Stimulated activated CD8-positive, alpha-beta memory T cell treated with anti-CD3 and anti-CD28 coated beads, Interleukin-12 subunit alpha, Interleukin-12 subunit beta, amount 100 ng/mL, for 1 hour (primary cell): ENCODE measurements at places on chromosomes 11 and 22.

- no peak for DNase-seq
These were observed 3.3 kb downstream of the VSIG2 start for GRCh38 chr11:124748481-124749343.

GRCh38 chr11:48020092-48020755 lies 39.9 kb downstream of the PTPRJ start:
- DNase-seq, result no peak

DNA sequence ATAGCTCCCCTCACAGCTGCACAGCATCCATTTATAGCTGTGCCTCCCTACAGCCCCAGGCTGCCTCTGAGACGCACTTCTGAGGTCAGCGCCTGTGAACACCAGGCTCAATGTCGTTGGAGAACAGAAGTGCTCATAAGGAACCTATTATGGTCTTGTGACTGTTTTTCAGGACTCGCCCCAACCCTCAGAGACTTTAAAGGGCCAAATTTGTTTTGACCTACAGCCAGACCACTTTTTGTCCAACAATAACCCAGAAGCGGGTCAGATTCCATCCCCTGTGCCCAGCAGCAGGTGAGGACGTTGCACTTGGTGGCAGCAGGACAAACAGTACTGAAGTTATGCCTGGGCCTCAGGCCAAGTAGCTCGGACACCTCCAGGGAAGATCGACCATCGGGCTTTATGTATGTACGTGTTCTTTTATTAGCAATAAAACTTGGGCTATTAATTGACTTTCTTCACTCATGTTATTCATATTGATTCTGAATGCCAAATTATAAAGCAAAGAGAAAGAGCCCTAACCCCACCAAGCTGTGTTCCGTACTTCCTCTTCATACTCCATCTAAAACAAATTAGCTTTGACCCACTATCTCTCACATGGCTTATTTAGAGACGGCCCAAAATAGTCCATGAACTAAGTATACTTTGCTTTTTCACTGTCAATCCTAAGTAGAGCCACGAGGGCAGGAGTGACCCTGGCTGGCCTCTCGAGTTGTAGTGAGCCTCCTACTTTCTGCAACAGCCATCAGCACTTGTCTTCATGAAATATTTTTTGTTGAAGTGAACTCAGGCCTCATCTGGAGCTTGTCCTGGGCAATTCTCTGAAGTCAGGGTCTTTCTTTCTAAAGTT lies 92.3 kb upstream of the PAX6 start:
- no peak for DNase-seq

DNA sequence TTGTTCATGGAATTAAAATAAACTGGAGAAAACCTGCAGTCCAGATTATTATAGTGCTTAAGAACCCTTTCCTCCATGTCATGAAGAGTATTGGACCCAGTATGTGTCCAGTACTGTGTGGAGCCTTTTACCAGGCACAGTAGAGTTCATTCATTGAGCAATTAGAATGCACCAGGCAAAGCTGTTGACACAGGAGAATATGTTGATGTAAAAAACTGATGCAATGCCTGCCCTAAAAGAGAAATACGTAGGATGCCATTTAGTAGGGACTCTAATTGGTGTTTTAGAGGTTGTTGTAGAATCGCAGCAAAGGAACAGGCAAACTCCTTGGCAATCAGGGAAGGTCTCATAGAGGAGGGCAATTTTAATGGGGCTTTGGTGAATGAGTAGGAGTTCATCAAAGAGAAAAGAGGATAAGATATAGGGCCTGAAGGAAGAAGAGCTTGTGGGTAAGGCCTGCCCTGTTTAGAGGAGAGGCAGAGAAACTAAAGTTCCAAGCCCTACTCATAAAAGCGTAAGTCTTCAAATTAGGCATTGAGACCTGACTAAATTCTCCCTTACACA lies 126.4 kb downstream of the SEZ6L start:
- no peak for DNase-seq

GRCh38 chr11:69044111-69045013 lies 4.4 kb upstream of the TPCN2 start:
- DNase-seq, result no peak

DNA sequence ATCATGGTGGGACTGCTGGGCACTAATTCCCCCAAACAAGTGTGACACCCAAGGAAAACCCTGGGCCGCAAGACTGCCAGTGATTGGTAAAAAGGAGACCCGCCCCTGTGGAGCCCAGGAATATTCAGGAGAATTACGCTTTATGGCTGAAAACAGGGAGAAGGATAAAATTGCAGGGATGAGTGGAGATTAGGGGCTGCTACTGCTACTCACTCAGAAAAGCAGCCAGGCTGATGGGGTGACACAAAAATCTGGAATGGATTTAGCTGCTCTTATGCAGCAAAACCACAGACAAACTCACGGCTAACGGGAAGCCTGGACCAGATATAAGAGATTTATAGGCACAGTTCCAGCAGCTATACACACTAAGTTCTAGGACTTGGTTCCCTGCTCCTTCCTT lies 4.4 kb upstream of the FBXO3 start:
- no peak for DNase-seq

DNA sequence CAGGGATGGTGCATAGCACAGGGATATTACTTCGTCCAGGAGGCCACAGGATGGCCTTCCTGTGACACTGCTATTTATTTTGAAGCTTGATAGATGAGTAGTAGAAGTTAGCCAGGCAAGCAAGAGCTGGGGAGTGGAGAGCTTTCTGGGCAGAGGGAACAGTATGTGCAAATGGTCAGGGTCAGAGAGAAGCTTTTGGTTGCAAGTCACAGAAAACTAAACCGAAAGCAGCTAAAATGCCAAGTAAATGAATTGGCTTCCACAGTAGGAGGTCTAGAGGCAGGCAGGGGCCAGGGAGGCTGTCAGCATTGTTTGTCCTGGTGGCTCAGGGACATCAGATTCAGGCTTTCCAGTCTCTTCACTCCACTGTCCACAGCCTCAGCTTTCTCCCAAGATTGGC lies 247.5 kb downstream of the GRIK4 start:
- no peak for DNase-seq

GRCh38 chr22:31973739-31974138 lies 29.4 kb downstream of the YWHAH start:
- DNase-seq, result no peak

GRCh38 chr11:109439684-109440083 lies 17.7 kb downstream of the C11orf87 start:
- no peak for DNase-seq

DNA sequence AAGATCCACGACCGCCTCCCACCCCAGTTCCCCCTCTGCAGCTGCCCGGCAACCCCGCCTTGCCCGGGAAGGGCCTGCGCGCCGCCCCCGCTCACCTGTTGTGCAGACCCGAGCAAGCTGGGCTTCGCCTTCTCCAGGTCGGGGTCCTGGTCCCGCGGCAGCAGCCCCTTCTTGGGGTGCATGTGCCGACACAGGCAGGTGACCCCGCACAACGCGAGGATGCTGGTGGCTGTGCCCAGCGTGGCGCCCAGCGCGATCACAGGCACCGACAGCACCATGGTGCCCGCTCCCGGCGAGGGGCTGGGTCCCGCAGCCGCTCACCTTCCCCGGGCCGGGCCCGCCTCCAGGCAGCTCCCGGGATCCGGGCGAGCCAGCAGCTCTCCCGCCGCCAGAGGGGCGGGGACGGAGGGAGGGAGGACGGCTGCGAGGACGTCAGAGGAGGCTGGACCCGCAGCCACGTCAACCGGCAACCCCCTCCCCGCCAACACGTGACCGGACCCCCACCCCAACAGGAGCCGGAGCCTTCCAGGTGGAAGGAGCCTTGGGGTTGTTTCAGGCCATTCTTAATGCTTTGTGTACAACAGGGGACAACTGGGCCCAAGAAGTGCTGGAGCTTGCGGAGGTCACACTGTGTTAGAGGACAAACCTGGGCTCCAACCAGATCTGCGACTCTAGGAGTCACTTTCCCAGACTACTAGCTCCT lies at the start of gene SYT13:
Gene SYT13, minus strand, starts transcription at position 412 of the 703 bp plus-strand sequence. Its CDS starts 134 bp downstream, at position 278.
- no peak for DNase-seq

DNA sequence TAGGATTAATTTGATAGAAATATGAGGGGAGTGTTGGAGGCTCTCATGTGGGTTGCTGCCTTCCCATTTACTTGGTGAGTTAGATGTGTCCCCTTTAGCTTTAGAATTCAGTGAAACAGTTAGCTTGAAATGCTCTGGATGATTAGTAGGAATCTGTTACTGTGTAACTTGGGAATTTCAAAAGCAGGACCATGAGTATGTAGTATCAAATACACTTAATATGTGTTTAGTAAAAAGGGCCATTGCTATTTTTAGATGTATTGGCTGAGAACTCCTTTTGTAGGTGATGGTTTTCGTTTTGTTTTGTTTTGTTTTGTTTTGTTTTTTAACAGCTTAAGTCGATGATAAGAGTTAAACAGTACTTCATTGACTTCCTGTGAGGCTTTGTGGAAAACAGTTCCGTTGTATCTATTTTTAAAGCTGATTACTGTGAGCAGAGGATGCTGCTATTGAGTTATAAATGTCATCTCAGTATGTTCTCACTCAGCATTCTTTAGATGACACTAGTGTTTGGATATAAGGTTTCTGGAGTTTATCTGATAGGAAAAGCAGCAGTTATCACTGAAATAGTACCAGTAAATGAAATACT lies 53.5 kb downstream of the MCAM start:
- DNase-seq, result no peak

- no peak for DNase-seq
These were observed 21.1 kb upstream of the CAPRIN1 start for GRCh38 chr11:34030382-34030781.

DNA sequence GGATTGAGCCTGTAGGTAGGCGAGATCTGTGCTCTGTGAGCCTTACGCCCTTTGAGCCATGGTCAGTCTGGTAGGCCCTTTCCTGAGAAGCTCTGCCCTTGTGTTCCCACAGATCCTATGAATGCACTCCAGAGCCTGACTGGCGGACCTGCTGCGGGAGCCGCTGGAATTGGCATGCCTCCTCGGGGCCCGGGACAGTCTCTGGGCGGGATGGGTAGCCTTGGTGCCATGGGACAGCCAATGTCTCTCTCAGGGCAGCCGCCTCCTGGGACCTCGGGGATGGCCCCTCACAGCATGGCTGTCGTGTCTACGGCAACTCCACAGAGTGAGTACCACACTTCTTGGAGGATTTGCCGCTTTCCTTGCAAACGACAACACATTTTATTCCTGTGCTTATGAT lies 47.4 kb downstream of the MED15 start:
- DNase-seq, result no peak

DNA sequence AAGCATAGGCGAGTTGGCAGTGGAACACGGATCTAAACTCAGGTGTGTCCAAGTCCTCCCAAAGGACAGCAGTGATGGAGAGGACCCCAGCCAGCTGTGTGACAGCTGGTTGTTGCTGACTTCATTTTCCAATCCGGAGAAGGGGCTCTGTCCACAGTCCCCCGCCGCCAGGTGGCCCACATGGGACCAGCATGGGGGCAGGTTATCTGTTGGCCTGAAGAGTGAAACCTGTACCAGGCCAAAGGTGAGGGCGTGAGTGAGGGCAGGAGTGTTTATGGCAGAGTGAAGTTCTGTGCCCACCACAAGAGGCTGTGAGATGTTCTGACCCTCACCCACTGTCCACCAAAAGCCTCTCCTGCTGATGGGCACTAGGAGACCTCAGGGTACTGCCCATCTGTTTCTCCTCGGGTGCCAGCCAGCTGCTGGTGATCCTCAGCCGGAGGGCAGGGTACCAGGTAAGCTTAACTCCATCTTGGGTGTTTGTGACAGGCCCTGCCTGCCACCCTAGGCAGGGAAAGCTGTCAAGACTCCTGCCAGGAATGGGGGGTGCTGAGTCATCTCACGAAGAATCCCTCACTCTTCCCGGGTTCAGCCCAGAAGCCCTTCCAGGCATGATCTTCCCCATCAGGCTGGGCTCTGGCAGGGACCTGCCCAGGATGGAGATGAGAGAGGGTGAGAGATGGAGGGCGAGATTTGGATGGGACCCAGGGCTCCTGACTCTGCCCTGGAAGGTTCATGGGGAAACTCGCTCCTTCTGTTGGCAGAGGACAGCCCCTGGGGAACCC lies 15.5 kb upstream of the TAB1 start:
- no peak for DNase-seq

DNA sequence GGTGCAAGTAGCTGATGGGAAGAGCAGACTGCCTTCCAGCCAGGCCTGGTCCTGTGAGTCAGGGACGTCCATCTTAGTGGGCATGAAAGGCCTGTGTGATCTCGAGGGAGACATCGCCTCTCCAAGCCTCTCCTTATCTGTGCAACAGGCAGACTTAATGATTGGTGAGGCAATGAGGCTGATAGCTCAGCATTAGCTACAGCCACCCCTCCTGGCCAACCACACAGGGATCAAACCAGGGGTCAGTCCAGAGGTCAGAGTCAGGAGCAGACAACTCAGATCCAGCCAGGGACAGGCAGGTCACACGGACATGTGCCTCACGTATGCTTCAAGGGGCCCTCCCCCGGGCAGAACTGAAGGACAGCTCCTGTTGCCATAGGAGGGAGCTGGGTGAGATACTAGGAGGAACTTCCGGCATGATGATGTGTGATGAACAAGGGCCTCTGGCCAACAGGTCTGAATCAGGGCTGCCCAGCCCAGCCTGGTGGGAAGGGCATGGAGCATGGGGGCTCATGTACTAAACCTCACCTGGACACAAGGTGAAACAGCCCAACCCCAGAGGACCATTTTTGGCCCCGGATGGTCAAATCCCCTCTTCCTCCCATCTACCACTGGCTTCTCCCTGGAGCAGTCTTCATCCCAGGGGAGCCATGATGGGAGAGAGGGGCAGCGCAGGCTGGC lies 2.8 kb upstream of the APOC3 start:
- DNase-seq, result no peak

- no peak for DNase-seq
These were observed 164.8 kb downstream of the C11orf87 start for GRCh38 chr11:109586789-109587188.

DNA sequence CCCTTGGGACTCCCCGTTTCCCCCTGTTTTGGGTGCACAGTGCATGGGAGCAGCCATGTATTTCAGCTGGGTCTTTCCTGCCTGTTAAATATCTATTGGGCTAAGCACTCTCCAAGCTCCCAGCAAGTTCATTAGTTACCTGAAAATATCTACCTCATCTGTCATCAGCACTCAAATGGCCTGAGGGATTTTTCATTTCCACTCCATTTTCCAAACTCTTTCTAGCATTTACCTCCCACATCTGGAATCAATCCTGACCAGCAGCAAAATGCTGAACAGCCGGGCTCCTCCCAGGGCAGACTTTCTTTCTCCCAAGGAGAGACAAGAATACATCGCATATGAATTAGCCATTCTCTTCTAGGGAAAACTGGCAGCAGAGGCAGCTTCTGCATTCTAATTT lies 273.5 kb upstream of the MPPED2 start:
- DNase-seq, result no peak

DNA sequence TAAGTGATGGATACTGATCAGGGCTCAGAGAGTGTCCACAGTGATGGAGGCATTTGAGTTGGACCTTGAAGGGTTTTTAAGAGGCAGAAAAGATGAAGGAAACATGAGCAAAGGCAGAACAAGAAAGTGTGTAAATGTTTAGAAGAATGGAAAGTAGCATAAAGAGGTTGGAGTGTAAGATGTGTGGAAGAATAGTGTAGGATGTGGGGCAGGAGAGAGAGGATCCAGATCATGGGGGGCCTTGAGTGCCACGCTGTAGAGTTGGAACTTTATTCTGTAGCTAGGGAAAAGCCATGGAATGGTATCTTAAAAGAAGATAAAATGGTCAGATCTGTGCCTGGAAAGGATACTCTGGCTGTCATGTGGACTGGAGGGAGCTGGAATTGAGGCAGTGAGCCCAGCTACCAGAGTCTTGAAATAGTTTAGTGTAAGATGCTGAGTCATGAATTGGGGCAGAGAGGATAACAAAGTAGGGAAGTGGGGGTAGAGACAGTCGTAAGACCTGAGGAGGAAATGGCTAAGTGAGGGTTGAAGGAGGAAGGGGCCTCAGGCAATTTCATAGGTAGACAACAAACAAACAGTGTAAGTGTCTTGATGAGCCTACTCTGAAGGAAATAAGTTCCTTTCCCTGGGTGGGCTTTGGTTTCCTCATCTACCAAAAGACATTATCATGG lies 6.7 kb downstream of the KCNE3 start:
- DNase-seq, result no peak

GRCh38 chr22:49491726-49492125 lies 335.9 kb downstream of the BRD1 start:
- DNase-seq, result no peak
